ENCODE measurements at places on chromosomes 3 and 15.

DNA sequence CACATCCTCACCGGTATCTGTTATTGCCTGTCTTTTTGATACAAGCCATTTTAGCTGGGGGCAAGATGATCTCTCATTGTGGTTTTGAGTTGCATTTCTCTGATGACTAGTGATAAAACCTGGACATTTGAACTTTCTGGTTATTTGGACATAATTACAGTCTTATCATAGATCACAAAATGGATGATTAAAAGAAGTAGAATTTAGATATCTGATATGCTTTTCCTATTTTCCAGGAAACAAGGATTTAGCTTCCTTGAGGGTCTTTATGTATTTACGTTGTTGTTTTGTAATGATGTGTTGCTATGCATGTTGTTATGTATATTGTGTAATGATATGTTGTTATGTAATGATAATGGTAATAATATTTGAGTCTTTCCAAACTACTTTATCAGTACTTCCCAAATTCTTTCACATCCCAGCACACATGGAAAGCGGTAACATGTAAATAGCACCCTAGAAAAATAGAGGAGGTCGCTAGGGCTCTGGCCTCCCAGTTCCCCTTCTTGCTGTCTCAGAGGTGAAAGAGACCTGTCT is 53.8 kb downstream of the GJD2 start:
- no peak for DNase-seq

- DNase-seq: no peak
These were observed 339.6 kb upstream of the ROBO2 start for GRCh38 chr3:76700323-76700722.

- no peak for DNase-seq
These were observed 119.1 kb downstream of the OPA1 start for GRCh38 chr3:193711964-193712598.

GRCh38 chr15:36877796-36878683 is 222.3 kb downstream of the MEIS2 start:
- no peak for DNase-seq

GRCh38 chr3:66638717-66639116 is 137.9 kb upstream of the LRIG1 start:
- no peak for DNase-seq

GRCh38 chr15:91465696-91466095 is 365.6 kb downstream of the SV2B start:
- peak; percentile 42 for DNase-seq

DNA sequence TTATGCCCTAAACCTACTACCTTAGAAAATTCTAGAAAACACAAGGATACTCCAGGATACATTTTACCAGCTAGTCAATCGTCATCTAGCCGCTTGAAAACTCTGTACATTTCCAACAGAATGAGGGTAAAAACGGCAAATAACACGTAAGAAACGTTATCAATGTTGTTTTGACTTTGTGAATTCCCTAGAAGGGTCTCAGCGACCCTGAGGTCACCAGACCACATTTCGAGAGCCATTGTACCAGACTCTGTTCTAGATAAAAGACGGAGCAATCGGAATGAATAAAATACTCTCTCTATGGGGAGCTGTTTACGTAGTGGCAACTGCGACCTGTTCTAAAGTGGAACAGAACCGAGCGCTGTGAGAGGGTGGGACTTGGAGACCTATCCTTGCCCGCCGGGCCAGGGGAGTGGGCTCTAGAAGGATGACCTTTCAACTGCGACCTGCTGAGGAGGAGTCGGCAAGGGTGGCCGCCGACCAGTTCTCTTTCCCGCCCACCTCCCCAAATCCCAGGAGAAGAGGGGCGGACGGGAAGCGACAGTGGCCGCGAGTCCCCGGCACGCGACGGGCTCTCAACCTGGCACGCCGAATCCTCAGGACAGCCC is 778 bp upstream of the AP4E1 start:
- no peak for DNase-seq
